ENCODE measurements at places on chromosomes 13 and 19. TPM values are rescaled to one million over a fixed set of nuclear protein-coding genes. Genes with fewer than 3 reads are reported as not detected.

The ZNF850 gene
- 10.8 TPM for total RNA-seq

GRCh38 chr19:58274771-58275201 lies 4.0 kb upstream of the ZNF8 start:
- no peak for DNase-seq

DNA sequence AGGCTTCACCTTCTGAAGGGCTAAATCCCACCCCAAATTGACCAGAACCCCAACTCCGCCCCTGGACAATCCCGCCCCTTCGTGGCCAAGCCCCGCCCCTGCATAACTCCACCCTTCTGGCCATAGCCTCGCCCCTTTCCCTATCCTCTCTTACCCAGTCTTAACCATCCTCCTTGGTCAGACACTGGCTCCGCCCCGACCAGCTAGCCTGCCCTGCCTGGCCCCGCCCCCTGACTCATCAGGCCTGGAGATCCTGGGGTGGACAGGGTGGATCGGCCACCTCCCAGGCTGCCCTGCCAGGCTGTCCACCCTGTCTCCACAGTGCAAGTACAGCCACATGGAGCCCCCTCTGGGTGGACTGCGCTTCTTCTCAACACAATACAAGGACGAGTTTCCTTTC lies 8.0 kb upstream of the ZNF358 start:
- DNase-seq = no peak

DNA sequence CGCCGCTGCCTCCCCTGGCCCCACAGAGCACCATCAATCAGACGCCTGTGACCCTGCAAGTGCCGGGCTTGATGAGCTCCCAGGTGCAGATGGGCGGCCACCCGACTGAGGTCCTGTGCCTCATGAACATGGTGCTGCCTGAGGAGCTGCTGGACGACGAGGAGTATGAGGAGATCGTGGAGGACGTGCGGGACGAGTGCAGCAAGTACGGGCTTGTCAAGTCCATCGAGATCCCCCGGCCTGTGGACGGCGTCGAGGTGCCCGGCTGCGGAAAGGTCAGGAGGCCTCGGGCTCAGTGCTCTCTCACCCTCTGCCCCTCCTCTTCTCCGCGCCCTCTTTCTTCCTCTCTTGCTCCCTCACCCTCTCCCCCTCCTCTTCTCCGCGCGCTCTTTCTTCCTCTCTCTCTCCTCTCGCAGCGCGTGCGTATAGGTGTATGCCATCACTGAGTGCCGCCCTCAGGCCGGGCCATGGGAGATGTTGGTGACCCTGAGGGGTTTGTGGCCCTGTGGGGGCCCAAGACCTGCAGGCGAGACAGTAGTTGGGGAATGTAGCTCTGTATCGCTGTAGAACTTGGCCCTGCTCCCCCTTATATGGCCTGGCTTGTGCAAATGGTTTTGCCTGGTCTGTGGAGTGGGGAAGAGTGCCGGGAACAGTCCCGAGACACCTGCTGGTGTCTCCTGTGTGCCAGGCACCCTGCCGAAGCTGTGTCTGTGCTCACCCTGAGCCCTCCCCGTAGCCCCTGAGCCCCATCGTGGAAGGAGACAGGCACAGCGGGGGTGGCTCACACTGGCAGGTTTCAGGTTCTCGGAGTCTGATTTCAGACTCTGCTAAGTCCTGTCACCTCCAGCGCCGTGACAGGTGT lies 5.4 kb upstream of the EPN1 start:
- no peak for DNase-seq

GRCh38 chr19:49663224-49663623 lies 2.4 kb downstream of the IRF3 start:
- no peak for DNase-seq

Data from urinary bladder (tissue), 4 donors.